ENCODE measurements at places on chromosomes 11 and 22.

DNA sequence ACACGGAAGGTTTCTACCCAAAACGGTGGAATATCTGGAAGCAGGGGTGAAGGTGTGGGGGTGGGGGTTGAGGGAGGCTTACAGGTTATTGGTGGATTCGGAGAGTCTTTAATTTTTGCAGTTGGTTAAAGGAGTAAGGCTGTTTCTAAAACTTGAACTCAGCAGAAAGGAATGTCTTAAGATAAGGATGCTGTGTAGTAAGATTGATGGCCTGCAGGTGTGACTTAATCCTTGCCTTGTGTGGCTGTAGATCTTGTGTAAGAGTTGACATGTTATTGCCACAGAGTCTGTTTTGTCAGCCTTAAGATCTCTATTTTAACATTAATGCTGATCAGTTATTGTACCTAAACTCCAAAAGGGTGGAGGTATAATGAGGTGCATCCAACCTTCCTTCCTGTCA, 16.4 kb upstream of the OR6M1 start:
- no peak for DNase-seq

GRCh38 chr11:93063086-93063485, 93.6 kb downstream of the MTNR1B start:
- DNase-seq = no peak

- no peak for DNase-seq
Measured at GRCh38 chr11:65771589-65772112, 9.1 kb downstream of the AP5B1 start.

DNA sequence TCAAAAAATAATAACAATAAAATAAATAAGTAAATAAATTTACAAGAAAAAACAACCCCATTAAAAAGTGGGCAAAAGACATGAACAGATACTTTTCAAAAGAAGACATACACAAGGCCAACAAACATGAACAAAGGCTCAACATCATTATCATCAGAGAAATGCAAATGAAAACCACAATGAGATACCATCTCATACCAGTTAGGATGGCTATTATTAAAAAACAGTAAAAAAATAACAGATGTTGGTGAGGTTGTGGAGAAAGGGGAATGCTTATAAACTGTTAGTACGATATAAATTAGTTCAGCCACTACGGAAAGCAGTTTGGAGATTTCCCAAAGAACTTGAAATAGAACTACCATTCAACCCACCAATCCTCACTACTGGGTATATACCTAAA, 44.6 kb downstream of the PRCP start:
- no peak for DNase-seq

GRCh38 chr11:62778441-62778840, 7.2 kb downstream of the TAF6L start:
- DNase-seq = no peak

- no peak for DNase-seq
Measured at GRCh38 chr11:2945031-2945756, 16.0 kb upstream of the PHLDA2 start.

DNA sequence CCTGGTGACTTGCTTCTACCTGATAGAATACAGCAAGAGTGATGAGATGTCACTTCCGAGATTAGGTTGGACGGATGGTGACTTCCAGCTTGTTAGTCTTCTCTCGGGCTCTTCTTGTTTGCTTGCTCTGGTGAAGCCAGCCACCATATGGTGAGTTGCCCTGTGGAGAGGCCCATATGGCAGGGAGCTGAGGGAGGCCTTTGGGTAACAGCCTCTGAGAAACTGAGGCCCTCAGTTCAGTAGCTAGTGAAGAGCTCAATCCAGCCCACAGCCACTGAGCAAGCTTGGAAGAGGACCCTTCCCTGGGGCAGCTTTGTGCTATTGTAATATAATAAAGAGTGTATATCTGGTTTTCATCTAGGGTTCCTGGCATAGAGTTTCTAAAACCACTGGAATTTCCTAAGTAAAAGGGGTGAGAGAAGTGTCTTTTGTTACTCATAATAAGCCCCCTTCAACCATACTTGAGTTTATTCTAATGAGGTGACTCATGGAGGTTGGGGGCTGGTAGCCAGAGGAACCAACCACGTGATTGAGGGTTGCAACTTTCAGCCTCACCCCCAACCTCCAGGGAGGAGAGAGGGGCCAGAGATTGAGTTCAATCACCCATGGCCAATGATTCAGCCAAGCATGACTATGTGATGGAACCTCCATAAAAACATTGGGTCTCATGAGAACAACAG, 8.0 kb upstream of the TPCN2 start:
- DNase-seq = no peak

- no peak for DNase-seq
Measured at GRCh38 chr11:94794287-94795168, 26.4 kb downstream of the AMOTL1 start.

DNA sequence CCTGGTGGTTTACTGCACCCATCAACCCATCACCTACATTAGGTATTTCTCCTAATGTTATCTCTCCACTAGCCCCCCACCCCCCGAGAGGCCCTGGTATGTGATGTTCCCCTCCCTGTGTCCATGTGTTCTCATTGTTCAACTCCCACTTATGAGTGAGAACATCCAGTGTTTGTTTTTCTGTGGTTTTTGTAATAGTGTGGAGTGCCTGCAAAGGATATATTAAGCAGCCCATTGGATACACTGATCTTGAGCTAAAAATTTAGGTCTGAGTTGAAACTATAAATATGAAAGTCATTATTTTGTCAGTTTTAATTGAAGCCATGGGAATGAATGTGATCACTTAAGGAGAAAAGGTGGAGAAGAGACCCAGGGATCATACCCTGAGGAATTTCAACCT, 23.0 kb downstream of the MRPL48 start:
- no peak for DNase-seq

- DNase-seq = no peak
Measured at GRCh38 chr11:83087035-83087434, 15.3 kb upstream of the RAB30 start.

DNA sequence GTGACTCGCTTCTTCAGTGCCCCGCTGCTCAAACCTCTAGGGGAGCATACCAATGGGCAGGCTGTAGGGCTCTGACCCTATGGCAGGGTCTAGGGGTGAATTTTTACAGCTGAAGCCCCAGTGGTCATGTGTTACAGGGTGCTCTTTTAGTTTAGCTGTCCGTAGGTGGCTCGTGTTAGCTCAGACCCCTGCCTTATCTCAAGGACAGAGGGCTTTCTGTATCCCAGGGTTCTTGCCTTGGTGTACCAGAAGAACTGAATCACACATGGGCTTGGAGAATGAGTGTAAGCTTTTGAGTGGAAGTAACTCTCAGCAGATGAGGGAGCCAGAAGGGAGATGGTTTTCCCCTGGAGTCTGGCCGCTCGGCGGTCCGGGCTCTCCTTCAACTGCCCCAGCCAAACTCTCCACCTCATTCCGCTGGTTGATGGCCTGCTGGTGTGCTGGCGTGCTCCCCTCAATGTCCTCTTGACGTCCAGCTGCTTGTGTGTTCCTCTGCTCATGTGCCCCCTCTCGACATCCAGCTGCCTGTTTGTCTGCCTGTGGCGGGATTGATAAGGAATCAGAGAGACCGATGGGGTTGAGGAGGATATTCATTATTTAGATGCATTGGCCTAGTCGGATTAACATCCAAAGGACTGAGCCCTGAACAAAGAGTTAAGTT, 37.5 kb downstream of the BIRC2 start:
- DNase-seq = no peak

DNA sequence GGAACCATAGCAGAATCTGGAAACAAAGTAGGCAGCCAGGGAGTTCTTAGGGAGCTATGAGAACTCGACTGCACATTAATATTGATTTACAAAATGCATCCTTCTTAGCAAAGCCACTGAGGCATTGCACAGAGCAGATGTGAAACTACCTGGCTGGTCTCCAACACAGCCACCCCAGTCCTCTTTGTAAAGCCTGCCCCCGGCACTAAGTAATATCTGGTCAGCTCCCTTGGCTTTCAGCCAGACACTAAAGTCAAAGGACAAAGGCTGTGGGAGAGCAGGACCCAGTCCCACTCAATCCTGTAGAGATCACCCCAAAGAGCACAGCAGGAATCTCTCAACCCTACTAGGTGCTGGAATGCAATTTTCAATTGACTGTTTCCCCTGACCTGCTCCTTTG, 12.8 kb downstream of the XRRA1 start:
- no peak for DNase-seq

GRCh38 chr22:50581950-50582492, 628 bp downstream of the CHKB start:
- DNase-seq = no peak

DNA sequence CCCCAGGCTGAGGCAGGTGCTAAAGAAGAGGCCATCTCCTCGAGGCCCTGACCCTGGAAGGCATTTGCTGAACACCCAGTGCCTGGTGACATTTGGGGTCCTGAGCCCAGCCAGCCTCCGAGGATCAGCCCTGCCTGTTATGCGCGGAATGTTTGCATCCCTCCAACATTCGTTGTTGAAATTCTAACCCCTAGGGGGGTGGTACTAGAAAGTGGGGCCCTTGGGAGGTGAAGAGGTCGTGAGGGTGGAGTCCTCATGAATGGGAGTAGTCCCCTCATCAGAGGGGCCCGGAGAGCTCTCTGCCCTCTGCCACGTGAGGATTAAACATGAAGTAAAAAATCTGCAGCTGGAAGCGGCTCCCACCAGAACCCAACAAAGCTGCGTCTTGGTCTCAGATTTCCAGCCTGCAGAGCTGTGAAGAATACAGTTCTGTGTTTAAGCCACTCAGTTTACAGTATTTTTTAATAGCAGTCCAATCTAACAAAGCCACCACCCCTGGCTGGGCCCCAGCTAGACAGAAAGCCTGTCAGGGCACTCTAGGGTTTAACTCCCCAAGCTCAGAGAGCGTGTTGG, 35.3 kb upstream of the SEPTIN5 start:
- DNase-seq = no peak

DNA sequence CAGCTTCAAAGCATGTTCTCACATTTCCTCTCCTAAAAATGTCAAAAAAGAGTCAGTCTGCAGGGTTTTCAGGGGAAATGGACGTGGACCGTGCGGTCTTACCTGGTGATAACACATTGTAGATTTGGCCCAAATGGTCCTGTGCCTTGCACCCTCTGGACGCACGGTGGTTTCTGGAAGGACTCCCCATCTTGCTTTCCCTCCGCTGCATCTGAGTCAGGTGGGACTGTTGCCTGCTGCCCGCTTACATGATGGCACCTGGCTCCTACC, 1290.1 kb downstream of the TBC1D22A start:
- no peak for DNase-seq

- DNase-seq = peak; percentile 86
Measured at GRCh38 chr11:58575377-58576020, at the start of gene LPXN. Gene LPXN (minus strand): TSS chr11:58575856. CDS start chr11:58575772, 84 bp downstream.

DNA sequence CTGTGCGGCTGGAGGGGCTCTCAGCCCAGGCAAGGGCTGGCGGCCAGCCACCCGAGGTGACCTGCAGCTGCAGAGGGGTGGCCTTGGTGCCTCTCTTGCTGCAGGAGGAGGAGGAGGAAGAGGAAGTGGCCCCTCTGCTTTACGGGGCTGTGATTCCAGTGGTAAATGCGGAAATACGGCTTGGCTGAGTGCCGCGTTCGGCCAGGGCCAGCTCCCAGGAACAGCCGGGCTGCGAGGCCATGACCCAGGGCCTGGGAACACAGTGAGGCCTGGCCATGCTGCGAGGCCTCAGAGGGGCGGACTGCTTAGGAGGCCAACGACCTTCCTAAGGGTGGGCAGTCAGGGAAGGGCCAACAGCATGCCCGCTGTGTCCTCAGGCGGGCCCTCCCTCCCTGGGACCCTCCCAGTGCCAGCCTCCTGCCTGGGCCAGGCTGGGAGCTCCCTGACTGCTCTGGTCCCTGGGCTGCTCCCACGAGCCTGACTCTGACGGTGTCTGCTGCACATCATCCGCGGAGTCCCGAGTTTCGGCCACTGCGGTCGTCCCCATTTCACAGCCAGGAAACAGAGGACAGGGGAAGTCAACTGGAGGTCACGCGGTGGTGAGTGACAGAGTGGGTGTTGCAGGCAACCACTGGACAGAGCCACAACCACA, 20.8 kb upstream of the PPARA start:
- no peak for DNase-seq

DNA sequence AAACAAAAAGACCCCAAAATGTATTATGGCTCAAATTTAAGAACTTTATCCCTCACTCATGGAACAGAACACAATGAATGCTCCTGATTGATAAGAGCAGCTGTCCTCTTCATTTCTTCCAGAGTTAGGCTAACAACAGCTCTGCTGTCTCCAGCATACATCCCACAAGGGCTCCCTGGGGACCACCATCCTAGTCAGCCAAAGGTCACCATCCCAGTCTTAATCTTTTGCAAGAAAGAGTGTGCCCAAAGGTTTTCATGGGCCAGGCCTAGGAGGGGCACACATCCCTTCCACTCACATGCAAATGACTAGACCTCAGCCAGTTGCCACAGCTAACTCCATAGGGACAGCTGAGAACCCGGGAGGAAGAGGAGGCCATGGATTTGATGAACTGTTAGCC, 555.3 kb downstream of the BUD13 start:
- DNase-seq = no peak

- no peak for DNase-seq
Measured at GRCh38 chr22:24117942-24118341, 63.3 kb upstream of the SUSD2 start.

DNA sequence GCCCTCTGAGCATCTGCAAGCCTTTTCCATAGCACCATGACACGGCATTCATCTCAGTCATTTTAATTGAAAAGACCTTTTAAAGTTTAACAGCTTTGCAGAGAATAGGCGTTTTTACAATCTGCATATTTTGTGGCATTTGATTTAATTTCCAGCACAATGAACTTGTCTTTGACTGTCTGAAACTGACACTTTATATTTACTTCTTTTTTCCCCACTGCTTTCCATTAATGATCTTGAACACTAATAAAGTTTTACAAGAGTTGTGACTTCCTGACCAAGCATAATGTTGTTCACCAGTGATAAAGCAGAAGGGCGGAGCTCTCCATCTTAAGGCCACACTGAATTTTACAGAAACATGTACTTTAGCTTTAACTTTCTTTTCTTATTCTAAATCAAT, 548.7 kb downstream of the FAM181B start:
- no peak for DNase-seq

GRCh38 chr11:123640677-123641494, 13.5 kb downstream of the SCN3B start:
- no peak for DNase-seq

GRCh38 chr22:38981992-38982927, at the start of gene APOBEC3B:
Gene APOBEC3B (plus strand): TSS chr22:38982347. CDS start chr22:38982454, 107 bp downstream.
- peak; percentile 83 for DNase-seq

GRCh38 chr11:105923807-105924206, 98.2 kb downstream of the MSANTD4 start:
- no peak for DNase-seq

- DNase-seq = no peak
Measured at GRCh38 chr22:48573766-48574165, 1253.9 kb downstream of the BRD1 start.

GRCh38 chr11:96105197-96105895, 181.4 kb upstream of the MTMR2 start:
- no peak for DNase-seq

DNA sequence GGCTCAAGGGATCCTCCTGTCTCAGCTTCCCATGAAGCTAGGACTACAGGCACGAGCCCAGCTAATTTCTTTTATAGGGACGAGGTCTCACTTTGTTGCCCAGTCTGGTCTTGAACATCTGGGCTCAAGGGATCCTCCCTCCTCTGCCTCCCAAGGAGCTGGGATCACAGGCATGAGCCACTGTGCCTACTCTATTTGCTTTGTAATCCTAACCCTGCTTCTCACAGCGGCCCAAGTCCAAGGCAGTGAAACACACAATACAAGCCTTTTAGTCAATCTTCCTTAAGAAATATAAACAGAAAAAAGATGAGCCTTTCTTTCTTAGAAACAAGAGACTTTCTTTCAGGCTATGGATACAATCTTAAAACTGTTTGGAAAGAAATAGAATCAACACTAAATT, 115.2 kb upstream of the SORL1-AS1 start:
- no peak for DNase-seq

GRCh38 chr11:6318204-6318603, 2.1 kb downstream of the CAVIN3 start:
- DNase-seq = no peak

All from HL-60 (cell line).